GM10248 (cell line): ENCODE measurements at places on chromosomes 4 and X.
A peak's percentile ranks its signal among the peaks of the same experiment; 100 is the strongest.

GRCh38 chr4:37138019-37138653 lies 106.4 kb upstream of the NWD2 start:
- peak; percentile 24 for DNase-seq

GRCh38 chrX:9942086-9942485 lies 25.1 kb upstream of the CLDN34 start:
- DNase-seq: peak; percentile 58

DNA sequence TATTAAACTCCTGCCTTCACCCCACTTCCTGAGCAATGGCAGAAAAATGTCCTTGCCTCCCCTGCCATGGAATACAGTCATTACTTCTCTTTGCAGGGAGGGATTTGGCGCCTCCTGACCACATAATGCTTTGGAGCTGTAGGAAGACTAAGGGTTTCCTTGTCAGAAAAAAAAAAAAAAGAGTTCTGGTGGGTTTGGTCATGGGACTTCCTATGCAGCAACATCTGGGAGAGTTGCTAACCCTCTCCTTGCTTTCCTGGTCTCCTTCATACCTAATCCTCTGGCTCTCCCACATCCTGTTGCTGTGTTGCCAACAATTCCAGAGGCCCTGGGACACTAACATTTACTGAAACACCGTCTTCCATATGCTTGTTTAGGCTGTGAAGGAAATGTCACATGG lies 75.1 kb upstream of the MBNL3 start:
- no peak for DNase-seq

DNA sequence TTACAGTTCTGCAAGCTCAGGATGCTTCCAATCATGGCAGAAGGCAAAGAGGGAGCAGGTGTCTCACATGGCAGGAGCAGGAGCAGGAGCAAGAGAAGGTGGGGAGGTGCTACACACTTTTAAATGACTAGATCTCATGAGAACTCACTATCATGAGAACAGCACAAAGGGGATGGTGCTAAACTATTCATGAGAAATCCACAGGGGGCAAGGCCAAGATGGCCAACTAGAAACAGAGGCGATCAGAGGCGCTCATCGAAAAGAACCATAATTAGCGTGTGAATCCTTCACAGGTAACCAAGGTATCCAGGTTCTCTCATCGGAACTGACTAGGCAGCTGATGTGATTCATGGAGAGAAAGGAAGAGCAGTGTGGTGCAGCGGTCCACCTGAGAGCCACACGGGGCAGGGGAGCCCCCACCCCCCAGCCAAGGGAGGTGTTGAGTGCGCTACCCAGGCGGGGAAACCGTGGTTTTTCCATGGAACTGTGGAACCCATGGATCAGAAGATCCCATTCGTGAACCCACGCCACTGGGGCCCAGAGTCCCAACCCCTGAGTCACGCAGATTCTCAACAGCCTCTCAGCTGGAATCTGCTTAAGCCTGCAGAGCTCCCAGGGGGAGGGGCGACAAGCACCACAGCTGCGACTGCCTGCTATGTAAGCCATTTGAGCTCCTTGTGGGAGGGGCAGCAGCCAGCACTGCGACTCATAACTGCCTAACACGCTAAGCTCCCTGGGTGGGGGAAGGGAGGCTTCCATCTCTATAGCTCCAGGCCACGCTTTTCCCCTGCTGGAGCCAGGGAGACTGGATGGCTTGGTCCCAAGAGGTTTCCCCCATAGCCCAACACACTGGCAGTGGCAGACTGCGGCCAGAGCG lies 46.7 kb downstream of the FGF16 start:
- DNase-seq: no peak

DNA sequence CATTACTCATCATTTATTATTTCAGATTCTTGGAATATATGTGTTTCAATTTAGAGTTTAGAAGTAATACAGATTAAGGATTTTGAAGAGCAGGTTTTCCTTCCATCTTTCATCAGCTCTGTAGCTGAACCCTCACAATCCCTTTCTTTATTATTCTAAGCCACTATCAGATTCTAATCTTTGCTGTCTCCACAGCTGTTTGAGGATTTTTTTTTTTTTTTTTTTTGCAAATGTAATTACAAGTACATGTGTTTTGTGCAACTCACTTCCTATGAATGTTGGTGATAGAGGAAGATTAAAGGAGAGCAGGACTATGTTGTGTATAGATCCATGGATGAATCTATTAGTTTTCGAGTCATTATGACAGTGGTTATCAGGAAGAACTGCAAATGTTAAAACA lies 87.4 kb upstream of the TENM3 start:
- no peak for DNase-seq

GRCh38 chr4:173529477-173530325 lies at the start of gene HAND2:
HAND2 (minus strand) TSS chr4:173530229; CDS start chr4:173529289, 940 bp downstream.
- DNase-seq: no peak

DNA sequence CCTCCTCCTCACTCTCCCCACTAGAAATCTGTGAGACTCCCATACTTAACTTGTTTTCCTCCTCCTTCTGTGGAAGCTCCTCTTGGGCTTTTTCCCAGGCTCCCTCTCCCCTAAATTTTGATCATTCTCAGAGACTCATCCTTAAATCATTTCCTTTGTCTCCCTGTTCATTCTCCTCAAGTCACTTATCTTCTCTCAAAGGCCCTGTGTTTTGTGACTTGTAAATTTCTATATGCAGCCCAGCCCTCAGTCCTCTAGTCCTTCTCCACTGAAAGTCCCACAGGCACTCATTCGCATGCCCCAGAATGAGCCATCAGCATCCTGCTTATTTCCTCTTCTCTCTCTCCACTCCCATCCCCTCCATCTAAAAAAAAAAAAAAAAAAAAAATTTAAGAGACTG lies 171.8 kb downstream of the SOWAHB start:
- no peak for DNase-seq

GRCh38 chrX:40101430-40101802 lies 3.7 kb upstream of the BCOR start:
- no peak for DNase-seq

GRCh38 chr4:107734120-107734519 lies 14.1 kb upstream of the PAPSS1 start:
- DNase-seq: peak; percentile 16

GRCh38 chrX:118523920-118524319 lies 28.3 kb downstream of the DOCK11 start:
- no peak for DNase-seq

- no peak for DNase-seq
These were observed 32.7 kb downstream of the KLF3 start for GRCh38 chr4:38696697-38697096.

GRCh38 chrX:67673741-67674274 lies 130.0 kb downstream of the AR start:
- DNase-seq: no peak

DNA sequence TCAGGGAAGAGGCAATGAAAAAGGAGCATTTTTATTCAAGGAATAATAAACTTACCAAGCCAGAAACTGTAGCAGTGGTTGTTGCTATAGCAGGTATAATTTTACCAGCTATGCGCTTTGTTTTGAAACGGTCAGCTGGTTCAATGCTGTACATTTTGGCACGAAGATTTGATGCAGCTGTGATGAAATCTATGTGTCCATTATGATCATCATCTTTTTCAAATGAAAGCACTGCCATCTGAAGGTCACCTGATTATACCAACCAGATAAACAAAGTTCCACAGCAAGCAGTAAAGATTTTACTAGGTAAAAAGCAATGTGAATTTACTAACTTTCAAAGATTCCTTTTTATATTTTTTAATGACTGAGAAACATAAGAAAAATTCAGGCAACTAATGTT lies 66.4 kb downstream of the STAP1 start:
- no peak for DNase-seq
